HEK293T (cell line): ENCODE measurements at places on chromosomes 16 and 17.

DNA sequence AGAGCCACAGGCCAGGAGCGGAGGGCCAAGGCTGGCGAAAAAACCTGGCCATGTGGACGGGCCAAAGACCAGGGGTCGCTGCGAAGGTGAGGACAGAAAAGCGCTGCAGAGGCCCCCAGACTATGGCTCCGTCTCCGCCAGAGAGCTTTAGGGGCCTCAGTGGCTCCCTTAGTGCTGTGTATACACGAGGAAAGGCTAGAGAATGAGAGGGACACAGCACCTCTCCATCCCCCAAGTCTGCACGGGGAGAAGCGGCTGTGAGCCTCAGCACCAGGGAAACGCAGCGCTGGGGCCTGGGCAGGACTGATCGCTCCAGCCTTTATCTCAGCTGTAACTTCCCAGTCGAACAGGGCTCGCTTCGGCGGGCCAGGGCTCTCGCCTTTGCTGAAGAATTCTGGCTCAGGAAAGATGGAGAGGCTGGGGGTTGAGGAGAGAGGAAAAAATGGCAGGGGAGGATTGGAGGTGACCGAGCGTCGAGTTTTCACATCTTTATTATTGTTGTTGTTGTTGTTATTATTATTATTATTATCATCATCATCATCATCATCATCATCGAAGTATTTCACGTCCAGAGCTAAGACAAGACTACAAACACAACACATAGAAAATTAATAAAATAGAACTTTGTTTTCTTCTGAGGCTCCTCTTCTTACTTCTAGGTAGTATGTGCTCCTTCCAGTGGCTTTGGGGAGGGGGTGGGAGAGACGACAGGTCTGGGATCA lies 1.9 kb upstream of the HOXB5 start:
- DNase-seq = no peak

GRCh38 chr17:27660436-27660835 lies 29.4 kb downstream of the LGALS9 start:
- no peak for DNase-seq

- no peak for DNase-seq
These were observed 53.4 kb downstream of the CACNG3 start for GRCh38 chr16:24309258-24310142.

- peak; percentile 39 for DNase-seq
These were observed 19.0 kb downstream of the HEATR9 start for GRCh38 chr17:35849469-35850348.

GRCh38 chr16:2948807-2949704 lies 15.0 kb upstream of the KREMEN2 start:
- no peak for DNase-seq

- DNase-seq = no peak
These were observed 58.7 kb upstream of the DLX4 start for GRCh38 chr17:49910094-49910857.

DNA sequence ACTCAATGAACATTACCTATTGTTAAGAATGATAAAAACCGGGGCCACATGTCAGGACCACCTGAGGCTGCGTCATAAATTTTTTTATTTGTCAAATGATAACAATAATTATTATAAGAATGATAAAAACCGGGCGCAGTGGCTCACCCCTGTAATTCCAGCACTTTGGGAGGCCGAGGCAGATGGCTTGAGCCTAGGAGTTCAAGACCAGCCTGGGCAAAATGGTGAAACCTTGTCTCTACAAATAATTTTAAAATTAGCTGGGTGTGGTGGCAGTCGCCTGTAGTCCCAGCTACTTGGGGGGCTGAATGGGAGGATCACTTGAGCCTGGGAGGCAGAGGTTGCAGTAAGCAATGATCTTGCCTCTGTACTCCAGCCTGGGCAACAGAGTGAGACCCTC lies 816 bp upstream of the SHMT1 start:
- no peak for DNase-seq

DNA sequence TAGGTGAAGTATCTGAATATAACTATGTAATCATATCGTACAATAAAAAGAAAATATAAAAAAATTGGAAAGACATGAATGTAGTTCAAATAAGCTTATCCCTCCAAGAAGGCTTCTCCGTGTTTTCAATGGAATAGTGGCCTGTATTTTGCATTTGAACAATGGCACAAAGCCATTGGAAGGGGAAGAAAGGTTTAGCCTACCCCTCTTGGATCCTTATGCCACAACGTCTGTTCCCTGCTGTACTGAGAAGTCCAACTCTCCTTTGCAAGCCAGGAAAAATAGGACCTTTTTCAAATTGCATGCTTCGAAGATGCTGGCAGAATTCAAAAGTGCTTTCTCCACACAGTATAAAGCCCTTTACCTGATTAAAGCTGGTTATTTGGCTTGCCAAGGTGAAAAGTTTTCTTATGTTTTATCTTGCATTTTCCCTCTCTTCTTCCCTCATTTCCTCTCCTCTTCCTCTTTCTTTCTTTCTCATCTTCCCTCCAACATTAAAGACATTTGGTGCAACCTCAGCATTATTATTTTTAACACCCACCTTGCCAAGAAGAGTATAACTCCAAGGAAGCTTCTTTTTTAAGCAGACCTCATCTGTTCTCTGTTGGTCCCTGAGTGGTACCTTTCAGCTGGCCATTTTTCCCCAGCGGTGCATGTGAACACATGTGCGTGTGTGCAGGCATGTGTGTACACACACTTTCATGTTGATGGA lies 968.6 kb upstream of the RBFOX1 start:
- no peak for DNase-seq

GRCh38 chr17:10087355-10087754 lies 111.1 kb downstream of the GAS7 start:
- DNase-seq = no peak

- peak; percentile 63 for DNase-seq
These were observed 148.3 kb downstream of the KATNIP start for GRCh38 chr16:27698266-27698665.

DNA sequence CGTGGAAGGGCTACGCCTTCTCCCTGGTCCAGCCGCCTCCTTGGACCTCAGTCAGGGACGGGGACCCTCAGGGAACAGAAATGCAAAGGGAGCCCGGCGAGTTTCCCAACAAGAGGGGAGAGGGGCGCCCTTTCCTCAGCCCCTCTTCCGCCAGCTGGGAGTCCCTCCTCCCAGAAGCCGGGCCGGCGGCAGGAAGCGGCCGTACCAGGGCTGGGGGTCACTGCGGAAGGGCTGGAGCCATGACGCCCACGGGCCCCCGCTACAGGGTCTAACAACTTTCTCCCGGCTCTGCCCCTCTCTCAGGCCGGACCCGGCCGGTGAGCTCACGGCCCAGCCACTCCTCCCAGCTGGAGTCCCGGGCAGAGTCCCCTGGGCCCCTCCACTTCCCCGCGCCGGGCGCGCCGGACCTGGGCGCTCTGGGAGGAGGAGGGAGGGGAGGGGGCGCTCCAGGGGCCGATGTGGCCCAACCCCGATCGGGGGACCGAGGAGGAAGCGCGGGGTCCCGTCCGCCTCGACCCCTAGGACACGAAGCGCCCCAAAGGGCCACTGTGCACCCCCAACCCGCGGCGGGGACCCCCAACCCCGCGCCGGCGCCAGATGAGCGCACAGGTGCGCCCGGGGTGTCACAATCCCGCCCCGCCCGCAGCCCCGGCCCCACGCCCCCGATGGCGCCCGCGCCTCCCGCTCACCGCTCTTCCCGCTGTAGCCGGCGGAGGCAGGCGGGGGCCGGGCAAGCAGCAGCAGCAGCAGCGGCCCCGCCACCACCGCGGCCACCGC lies 578 bp downstream of the PGAP6 start:
- peak; percentile 29 for DNase-seq

DNA sequence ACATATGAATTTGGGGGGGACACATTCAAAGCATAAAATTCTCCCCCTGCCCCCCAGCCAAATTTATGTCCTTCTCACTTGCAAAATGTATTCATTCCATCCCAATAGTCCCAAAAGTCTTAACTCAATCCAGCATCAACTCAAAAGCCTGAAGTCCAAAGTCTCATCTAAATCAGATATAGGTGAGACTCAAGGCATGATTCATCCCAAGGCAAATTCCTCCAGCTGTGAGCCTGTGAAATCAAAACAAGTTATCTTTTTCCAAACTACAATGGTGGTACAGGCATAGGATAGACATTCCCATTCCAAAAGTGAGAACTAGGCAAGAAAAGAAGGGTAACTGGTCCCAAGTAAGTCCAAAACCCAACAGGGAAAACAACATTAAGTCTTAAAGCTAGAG lies 5.9 kb upstream of the GOSR2 start:
- DNase-seq = no peak
